Fibroblast of skin of left quadriceps (primary cell): ENCODE measurements at places on chromosomes 4 and X.

DNA sequence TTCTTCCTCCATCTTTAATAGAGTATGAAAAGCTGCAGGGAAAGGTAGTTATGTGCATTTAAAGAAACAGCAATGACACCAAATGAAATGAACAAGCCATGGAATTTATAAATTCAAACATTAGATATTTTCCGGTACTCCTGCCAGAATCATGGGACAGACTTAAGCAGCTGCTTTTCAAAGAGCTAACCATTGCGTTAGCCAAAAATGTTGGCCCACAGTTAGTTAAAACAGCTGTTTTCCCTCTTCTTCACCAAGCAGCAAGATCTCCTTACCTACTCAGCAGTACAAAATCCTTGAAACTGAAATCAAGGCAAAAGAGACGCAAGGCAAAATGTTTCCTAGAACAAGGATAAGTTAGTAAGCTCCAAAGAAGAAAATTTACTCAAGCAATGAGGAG lies 64.0 kb downstream of the MANBA start:
- DNase-seq, result no peak

DNA sequence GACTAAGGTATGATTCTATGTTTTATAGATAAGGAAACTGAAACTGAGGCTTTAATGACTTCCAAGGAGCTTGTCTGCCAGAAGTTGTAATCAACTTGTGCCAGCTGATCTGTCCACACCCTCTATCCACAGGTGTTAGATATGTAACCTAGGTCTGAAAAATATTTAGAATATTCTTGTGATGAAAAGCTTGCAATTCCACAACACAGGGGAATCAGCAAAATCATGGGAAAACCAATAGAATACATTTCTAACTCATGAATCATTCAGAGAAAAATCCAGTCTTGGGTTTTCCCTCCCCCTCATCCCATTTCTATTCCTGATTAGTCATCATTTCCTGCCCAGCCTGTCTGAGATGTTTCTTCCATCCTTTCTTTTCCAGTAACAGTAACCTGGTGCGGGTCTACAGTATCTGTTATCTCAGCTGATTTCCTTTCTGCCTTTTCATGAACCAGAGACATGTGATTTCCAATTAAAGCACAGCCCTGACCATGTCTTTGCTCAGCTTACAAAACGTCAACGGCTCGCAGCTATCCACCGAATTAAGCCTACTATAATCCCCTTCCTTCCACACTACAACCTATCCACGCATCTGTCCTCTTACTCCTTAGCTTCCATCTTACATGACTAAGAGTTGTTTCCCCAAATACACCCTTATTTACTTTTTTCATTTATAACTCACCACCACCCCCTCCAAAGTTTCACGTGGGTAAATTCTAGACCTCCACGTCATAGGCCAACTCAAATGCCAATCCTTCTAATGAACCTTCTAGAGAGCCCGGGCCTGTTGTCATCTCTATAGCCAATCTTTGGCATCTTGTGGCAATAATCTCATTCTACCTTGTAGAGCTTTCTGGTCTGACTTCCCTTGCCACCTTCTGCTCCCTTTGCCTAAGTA lies 961 bp upstream of the NOCT start:
- DNase-seq, result peak; percentile 90

GRCh38 chr4:68361146-68361589 lies 11.3 kb upstream of the YTHDC1 start:
- no peak for DNase-seq

- DNase-seq, result no peak
These were observed 53.4 kb downstream of the PALLD start for GRCh38 chr4:168550064-168550766.

DNA sequence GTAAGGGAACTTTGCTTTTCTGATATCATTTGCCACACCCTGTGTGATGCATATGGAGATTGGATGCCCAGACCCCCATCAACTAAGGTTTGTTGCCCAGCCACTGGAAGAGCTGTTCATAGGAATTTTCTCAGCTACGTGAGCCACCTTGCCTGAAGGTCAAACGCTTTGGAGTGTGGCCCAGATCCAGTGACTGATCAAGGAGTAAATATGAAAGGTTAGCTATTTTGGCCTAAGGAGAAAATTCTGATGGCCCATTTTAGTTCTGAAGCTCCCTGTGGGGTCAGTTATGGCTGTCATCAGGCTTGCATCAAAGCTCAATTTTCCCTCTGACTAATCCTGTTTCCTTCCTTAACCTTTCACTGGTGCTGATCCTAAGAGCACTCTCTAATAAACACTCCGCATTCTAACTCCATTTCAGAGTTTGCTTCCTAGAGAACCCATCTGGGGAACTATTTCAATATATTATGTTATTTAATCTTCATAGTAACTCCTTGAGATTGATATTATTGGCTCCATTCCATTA lies 407.7 kb downstream of the SPRY1 start:
- no peak for DNase-seq

DNA sequence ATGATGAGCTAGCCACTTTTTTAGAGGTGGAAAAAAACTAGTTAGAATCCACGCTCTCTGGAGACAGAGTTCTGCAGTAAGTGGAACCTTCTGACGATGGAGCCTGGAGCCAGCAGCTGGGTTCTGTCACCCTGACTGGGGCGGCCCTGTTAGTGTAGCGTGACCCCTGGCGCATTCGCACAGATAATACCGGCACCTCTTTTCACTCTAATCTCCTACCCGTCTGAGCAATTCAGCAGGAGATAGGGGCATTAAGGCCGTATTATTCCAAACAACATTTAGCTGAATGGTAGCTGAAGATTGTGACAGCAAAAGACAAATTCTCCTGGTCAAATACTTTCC lies 292.6 kb downstream of the FBXO8 start:
- DNase-seq, result no peak

GRCh38 chr4:74447636-74448233 lies 2.8 kb downstream of the AREG start:
- DNase-seq, result no peak

DNA sequence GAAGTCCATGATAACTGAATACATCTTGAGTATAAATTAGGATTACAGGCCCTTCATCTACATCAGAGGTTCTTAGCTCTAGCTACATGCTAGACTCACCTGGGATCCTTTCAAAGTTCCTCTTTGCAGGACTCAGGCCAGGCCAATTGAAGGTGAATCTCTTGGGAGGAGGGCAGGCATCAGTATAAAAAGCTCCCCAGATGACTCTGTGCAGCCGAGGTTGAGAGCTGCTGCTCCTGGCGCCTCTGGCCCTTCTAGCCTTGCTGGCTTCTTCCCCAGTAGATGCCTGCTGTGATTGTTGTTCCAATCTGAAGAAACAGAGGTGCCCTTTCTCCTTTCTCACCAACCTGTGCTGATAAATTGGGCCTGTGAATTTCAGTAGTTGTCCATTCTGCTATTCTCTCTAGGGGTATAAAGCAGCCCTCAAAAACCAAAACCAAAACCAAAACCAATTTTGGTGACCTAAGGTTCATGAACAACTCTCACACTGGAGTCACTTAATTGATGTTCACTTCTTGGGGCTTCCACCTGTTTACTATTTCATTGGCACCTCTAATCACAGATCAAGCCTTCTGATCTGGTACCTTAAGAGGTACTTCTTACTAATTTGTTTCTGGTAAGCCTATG lies 78.7 kb downstream of the SUPT20HL2 start:
- DNase-seq, result no peak

- DNase-seq, result no peak
These were observed 31.2 kb upstream of the UXT start for GRCh38 chrX:47690175-47690574.

DNA sequence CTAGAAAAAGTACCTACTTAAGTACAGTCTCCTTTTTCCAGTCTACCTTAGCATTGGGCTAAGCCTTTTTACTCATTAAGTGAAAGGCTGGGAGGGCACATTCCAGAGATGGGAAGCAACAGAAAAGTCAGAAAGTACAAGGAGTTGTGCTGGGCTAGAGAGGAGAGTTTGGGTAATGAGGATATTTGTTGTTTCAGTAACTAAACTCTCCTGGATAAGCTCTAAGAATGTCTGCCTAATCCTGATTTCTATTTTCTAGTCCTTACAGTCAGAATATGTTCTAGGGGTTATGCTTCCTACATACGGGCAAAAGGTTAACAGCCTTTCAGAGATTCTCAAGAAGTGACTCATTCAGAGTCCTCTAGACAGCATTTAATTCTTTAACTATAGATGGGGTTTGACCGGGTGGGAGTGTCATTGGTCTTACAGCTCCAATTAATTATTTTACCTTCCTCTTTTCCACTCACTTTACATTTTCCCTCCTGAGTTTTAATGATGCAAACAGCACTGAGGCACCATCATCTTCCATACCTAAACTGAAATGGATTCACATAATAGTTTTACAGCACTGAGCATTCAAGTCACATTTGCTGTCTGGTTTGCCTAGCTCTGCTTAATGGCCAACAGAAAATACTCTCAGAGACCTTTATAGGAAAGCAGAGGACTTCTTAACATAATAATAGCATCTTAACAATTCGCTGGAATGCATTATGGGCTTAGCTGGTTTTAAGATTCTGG lies 42.9 kb downstream of the USP26 start:
- no peak for DNase-seq

DNA sequence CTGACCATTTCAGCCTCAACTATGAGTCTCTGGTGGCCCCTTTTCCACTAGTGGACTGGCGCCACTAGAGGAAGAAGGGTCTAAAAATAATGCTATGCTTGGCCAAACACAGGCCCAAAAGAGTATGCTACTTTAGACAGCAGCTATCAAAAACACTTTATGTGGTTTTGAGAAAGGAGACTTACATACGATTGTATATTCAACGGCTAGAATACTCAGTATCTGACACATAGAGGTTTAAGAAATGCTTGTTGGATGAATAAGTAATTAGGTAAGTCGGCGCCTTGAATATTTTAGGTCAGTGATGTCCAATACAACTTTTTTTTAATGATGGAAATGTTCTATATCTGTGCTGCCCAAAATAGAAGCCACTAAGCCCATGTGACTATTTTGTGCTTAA lies 25.7 kb upstream of the TMPRSS11A start:
- no peak for DNase-seq

- DNase-seq, result no peak
These were observed 463.9 kb upstream of the PCDH7 start for GRCh38 chr4:30256116-30256832.

DNA sequence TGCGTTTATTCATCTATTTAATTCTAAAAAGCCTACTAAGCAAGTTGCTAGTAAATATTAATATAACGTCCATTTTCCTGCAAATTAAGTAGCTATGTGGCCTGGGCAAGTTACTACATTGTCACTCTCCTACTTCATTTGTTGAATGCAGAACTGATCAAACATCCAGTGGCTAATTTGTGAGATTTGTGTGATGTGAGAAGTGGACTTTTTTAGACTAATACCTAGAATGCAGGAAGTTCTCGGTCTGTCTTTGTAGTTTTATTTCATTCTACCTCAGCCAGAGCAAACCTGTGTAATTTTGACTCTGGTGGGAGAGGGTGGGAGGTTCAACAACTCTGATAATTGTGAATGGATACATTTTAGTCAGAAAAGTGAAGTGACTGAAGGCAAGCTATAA lies 840 bp downstream of the GUF1 start:
- DNase-seq, result no peak

GRCh38 chrX:86137071-86137470 lies 11.2 kb upstream of the DACH2 start:
- DNase-seq, result no peak

GRCh38 chr4:139084804-139085093 lies 69.2 kb downstream of the NOCT start:
- DNase-seq, result no peak

DNA sequence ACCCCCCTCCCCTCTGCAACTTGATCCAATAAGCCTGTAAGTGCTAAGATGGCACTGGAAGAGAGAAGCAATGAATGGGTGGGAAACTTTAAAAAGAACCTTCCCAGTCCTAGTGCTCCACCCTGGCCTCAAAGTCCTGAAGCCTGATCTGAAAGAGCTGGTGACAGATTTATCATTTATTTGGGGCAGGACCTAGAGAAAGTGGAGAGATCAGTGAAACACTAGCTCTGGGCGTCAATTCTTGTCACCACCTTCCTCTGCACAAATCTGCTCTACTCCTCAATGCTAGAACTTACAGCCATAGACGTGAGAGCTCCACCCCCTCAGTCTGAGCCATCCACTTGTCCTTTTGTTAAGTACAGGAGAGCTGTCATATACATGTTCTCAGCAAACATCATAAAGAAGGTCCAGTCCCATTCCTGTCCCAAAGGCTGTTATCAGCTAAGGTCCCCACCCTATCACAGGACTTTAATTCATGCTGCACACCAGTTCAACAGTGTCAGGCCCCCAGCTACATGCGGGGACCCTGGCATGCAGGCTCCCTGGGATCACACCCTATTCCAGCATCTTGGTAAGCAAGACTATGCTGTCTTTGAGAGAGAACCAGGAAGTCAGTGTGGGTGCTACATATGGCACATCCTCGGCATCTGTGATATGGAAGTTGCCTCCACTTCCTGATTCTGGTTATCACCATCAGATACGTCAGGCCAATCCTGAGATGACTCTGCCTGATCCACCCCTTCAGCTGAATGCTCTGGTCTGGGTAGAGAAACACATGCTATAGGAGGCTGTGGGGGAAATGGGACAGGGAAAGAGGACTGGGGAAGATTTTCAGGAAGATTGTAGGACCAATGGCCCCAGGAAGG lies 2.3 kb downstream of the P2RY4 start:
- no peak for DNase-seq

GRCh38 chr4:113404167-113404571 lies 354.7 kb downstream of the ANK2 start:
- DNase-seq, result no peak

DNA sequence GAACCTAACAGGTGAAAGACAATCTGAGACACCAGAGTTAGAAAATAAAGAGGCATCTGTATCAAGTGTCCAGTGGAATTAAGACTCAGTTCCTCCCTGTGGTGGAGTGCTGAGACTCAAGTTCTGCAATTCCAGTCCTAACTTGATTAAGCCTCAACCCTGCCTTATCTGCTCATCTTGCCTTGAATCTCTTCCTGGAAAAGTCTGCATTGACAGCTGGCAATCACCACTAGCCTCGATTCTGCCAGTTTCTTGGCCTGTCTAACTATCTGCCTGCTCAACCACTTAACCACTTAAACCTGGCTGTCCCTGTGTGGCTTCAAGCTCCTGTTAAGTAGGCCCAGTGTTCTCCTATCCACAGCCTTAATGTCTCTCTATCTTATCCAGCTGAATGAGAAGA lies 22.4 kb upstream of the NEIL3 start:
- no peak for DNase-seq

DNA sequence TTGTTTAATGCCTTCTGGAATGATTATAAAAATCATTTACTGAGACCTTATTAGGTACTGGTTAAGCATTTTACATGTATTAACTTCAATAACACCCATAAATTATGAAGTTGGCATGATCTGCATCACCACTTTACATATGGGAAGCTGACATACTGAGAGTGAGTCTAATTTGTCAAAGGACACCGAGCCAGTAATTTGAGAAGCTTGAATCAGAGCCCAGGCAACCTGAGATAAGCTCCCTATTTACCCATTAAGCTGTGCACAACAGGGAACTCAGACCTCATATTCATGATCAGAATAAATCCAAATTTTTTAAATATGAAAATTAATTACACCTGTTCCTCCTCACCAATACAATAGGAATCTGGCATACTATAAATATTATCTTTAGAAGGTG lies 247.9 kb upstream of the EPHA5 start:
- DNase-seq, result no peak

DNA sequence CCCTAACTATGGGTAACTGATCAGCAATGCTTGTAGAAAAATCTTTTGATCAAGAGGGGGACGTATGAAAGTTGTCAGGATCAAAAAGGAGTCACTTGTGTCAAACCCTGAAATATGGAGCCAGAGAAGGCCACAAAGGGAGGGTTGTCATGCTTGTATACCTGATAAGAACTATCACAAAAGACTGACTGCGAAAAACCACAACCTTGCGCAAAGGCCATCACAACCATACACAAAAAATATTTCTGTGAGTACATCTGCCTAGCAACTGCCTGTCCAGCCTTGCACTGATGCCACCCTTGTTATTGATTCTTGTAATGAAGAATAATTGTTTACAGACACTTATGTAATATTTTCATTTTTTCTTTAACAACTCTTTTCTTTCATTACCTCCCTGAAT lies 22.8 kb upstream of the EIF4E start:
- no peak for DNase-seq
